ENCODE measurements at places on chromosomes 5 and 9.

GRCh38 chr5:157571357-157571827 lies 4.2 kb downstream of the ADAM19 start:
- no peak for DNase-seq

- DNase-seq = no peak
These were observed 344.5 kb upstream of the ITGA1 start for GRCh38 chr5:52443187-52443586.

DNA sequence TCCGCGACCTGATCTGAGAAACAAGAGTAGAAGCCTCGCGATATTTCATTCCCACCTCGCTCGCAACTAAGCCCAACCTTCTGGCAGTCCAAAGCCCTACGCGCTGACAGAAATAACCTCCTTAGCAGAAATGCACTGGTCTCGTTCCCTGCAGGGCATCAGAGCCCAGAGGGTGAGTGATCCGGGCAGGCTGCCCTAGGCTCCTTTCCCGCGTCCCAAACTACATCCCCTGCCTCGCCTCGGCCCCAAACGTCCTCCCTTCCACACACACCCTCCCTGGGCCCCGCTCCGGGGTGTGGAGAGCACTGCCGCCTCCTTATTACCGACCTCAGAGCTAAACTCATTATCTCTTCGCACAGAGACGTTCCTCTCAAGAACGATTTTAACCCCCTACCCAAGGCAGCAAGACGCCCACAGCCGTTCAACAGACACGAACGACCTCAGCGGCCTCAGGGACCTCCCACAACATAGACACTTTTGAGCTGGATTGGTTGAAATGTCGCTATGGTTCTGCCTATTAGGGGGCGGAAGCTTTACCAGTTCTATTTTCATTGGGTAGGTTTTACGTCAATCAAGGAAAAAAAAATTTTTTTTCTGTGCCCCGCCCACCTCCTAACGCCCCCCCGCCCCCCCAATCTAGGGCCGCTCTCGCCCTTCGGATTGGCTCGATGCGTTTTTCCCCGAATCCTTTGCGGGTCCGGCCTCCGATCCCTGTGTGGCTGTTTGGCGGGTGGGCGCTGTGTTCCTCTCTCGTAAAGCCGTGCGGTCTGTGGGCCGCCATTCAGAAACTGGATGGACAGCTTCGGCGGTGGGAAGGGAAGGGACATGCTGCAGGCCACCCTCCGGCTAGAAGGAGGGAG lies at the start of gene CETN3:
CETN3 (minus strand) TSS at position 439 of the 860 bp plus-strand sequence; CDS start at position 344, 95 bp downstream.
- DNase-seq = peak; percentile 77

DNA sequence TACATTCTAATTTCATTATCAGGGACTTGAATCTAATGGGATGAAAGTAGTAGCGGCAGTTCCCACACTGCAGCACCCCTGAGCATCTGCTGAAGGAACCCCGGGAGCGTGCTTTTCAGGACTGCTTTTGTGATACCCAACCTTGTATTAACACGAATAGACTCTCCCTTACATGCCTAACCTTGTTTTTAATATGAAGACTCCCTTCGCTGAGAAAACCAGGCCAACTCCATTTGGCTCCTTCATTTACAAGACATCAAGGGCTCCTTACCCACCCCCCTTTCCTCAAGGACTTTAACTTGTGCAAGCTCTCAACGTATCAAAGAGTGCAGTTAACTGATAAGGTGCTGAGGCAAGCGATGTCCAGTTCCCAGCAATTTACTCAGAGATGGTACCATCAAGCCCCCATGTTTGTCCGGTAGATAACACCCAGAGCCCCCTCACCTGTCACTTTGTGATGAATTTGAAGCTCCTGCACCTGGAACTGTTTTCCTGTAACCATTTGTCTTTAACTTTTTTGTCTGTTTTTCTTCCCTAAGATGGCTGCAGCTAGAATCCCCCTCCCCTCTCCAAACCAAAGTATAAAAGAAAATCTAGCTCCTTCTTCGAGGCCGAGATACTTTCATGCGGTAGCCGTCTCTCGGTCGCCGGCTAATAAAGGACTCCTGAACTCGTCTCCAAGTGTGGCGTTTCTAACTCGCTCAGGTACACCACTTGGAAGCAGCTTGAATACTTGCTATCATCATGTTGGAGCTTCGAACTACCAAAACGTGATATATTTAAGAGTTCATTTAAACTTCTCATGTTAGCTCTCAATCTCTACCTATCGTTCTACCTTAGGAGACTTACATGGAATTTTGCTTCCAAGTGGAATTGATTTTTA lies 10.7 kb downstream of the HNRNPH1 start:
- DNase-seq = no peak

GRCh38 chr5:138083702-138084101 lies at the start of gene WNT8A:
TSS of gene WNT8A (plus strand) at chr5:138084033. CDS start at chr5:138084128, 95 bp downstream.
- no peak for DNase-seq

- no peak for DNase-seq
These were observed 68.9 kb downstream of the PHF2 start for GRCh38 chr9:93645149-93645889.

DNA sequence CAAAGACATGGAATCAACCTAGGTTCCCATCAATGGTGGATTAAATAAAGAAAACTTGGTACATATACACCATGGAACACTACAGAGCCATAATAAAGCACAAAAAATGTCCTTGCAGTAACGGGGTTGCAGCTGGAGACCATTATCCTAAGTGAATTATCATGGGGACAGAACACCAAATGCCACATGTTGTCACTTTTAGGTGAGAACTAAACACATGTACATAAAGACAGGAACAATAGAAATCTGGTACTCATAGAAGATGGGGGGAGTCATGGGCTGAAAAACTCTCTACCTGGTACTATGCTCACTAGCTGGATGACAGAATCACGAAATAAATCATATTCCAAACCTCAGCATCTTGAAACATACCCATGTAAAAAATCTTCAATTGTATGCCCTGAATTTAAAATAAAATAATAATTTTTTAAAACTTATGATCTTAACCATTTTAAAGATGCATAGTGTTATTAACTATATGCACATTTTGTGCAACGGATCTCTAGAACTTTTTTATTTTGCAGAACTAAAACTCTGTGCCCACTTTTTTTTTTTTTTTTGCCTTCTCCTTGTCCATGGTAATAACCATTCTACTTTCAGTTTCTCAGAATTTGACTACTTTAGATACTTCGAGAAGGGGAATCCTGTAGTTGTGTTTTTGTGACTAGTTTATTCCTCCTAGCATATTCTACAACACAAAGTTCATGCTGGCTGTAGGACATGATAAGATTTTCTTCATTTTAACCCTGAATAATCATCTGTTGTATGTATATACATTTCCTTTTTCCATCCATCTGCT lies 1081.6 kb upstream of the ACO1 start:
- no peak for DNase-seq

DNA sequence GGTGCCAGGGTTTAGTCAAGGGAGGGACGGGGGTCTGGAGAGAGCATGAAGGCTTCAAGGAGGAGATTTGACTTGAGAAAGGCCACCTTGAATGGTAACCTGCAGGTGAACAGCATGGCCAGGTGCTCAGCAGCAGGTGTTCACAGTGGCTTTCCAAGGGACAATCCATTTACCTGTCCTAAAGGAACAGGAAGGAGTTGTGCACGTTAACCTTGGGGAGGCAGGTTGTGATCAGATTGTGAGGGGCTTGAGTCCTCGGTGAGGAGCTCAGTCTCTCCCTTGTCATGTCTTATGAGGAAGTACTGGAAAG lies 120.1 kb upstream of the ERCC6L2 start:
- no peak for DNase-seq

GRCh38 chr9:114240216-114240615 lies 82.7 kb upstream of the ORM1 start:
- no peak for DNase-seq

DNA sequence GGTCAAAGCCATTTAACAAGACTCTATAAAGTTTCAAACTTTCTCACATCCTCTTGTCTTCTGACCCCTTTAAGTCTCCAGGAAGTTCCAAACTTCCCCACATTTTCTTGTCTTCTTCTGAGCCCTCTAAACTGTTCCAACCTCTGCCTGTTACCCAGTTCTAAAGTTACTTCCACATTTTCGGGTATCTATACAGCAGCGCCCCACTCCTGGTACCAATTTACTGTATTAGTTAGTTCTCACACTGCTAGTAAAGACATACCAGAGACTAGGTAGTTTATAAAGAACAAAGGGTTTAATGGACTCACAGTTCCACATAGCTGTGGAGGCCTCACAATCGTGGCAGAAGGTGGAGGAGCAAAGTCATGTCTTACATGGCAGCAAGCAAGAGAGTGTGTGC lies 23.3 kb upstream of the PRLR start:
- no peak for DNase-seq

GRCh38 chr9:123335193-123335985 lies 20.6 kb upstream of the CRB2 start:
- DNase-seq = no peak

DNA sequence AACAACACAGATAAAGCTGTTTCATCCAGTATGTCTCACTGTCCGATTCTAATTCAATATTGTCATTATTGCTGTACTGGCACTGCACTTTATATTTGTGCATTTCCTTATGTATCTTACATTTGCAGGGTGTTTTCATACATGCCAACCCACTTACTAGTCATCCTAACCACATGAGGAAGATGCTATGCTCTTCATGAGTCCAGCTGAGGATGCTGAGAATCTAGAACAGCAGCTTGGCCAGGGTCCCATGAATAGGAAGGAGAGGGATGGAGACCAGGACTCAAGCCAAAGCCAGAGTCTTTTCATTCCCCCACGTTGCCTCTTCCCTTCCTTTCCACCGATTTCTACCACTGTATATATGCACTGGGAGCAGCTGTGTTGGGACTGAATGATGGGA lies 292.8 kb upstream of the KLF4 start:
- DNase-seq = no peak

- DNase-seq = no peak
These were observed 276.2 kb upstream of the TNC start for GRCh38 chr9:115393976-115394775.

GRCh38 chr5:149063017-149063687 lies at the start of gene SH3TC2:
TSS of gene SH3TC2 (minus strand) at chr5:149063062. CDS start at chr5:149063022, 40 bp downstream.
- DNase-seq = no peak

- DNase-seq = no peak
These were observed 13.7 kb downstream of the IL31RA start for GRCh38 chr5:55864606-55865541.

- no peak for DNase-seq
These were observed 109.9 kb upstream of the CPEB4 start for GRCh38 chr5:173778152-173778782.

GRCh38 chr5:170219615-170220014 lies 13.2 kb upstream of the C5orf58 start:
- no peak for DNase-seq

DNA sequence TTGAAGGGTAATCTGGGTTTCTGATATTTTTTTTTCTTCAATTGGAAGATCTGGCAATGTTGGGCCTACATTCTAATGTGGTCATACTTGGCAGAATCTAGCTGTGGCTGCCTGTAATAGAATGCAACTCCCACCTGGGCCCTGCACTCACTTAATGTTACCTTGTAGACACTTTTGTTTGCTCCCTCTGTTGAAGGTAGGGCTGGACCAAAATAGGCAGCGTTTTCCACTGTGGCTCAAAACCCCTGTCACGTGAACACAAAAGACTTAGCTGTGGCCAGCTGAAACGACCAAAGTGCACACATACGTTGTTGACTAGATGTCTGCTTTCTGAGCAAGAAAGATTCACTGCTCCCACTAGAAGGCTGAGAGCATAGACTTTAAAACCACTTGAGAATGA lies 117.6 kb upstream of the HMHB1 start:
- no peak for DNase-seq

GRCh38 chr5:106691701-106692100 lies 979.0 kb downstream of the EFNA5 start:
- DNase-seq = no peak

- no peak for DNase-seq
These were observed 1.2 kb downstream of the GOLPH3 start for GRCh38 chr5:32172923-32173266.

- no peak for DNase-seq
These were observed 265.0 kb upstream of the ZNF608 start for GRCh38 chr5:125011419-125011818.

DNA sequence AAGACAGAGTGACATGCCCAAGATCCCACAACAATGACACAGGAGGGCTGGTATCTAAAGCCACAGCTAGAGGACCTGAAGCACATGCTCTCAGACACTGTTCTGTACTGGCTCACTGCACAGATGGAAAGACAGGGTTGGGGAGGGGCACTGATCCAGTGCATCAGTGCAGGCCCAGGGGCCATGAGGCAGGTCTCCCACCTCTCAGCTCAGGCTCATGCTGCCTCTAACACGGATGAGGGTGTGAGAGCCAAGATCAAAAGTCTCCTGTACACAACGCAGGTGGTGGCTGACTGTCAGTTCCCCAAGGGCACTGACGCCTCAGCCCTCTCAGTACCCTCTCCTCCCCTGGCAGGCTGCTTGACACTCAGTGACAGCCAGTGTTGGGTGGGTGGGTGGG lies 10.9 kb downstream of the RAPGEF1 start:
- peak; percentile 47 for DNase-seq

- no peak for DNase-seq
These were observed 198.8 kb downstream of the AUH start for GRCh38 chr9:91162784-91163443.

GRCh38 chr5:169350016-169350415 lies 49.1 kb upstream of the SLIT3 start:
- DNase-seq = no peak

DNA sequence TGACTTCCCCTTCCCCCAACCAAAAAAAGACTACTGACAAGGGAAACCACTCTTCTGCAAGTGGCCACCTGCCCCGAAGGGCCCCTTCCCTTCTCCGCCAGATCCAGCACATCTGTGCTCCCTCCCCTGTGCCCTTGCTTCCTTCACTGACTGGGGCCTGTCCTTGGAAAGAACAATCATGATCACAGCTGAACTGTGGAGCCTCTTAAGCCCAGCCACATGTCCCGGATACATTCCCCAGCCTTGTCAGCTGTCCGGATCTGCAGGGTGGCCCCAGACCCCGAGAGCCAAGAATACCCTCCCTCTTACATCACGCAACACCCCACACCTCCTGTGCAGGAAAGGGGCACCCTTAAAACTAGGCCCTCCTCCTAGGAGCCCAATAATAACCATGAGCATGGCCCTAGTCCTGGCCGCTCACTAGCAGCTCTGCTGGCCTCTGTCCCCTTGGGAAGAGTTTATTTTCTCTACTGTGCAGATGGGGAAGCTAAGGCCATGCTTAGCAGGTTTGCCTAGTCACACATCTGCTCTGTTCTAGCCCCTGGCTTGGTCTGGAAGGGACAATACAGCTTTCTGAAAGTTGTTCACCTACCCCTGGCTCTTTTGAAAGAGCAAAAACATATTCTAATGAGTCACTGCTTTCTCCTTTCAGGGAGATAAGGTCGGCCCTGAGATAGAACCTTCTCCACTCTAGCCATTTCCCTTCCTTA lies 3.8 kb downstream of the SPRY4 start:
- no peak for DNase-seq

- DNase-seq = no peak
These were observed 9.8 kb upstream of the CPEB4 start for GRCh38 chr5:173878224-173878967.

DNA sequence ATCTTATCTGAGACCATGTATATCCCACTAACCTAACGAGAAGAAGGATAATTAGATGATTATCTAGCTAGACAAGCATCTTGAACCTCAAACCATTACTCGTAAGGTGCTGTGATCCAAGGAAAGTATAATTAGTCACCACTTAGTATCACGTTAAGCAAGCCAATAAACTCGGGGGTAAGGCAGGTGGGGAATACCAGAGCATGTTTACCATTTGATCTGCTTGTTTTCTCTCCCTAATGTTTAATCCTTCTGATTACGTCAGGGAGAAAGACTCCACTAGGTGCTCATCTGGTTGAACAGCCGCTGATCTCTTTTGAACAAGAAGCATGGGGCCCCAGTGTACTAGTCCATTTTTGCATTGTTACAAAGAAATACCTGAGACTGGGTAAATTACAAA lies 69.9 kb upstream of the SLC1A1 start:
- no peak for DNase-seq

All from activated CD8-positive, alpha-beta memory T cell treated with anti-CD3 and anti-CD28 coated beads for 1 hour (primary cell).